ENCODE measurements at places on chromosomes 3 and 15.

GRCh38 chr3:89560568-89560967 is 453.1 kb downstream of the EPHA3 start:
- no peak for DNase-seq

DNA sequence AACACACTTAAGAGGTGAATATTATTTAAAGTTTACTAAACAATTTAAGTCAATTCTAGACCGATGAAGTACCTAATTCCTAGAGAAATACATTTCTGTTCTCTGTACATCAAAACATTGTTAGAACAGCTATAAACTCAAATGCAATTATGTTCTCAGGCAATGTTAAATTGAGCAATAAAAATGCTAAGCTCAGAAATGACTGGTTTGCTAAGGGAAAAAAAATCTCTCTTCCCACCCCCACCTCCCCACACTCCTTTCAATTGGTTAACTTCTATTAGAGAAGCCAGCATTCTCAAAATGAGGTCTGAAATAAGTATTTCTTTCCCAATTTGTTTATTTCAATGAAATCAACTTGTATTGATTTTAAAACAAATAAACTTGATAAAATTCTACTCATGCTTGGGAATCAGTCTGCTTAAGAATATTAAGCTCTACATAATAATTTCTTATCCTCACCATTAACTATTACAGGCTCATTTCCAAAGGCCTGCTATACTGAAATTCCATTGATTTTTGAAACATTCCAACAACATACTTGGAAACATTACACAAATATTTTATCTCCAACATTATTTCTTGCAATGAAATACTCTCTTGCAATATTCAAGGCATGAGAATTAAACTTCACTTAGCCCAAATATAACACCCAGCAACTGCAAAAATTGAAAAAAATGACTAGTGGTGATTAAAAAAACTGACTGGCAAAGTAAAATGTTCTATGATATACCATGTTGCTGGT is 22.6 kb downstream of the TSPAN3 start:
- DNase-seq, result no peak

DNA sequence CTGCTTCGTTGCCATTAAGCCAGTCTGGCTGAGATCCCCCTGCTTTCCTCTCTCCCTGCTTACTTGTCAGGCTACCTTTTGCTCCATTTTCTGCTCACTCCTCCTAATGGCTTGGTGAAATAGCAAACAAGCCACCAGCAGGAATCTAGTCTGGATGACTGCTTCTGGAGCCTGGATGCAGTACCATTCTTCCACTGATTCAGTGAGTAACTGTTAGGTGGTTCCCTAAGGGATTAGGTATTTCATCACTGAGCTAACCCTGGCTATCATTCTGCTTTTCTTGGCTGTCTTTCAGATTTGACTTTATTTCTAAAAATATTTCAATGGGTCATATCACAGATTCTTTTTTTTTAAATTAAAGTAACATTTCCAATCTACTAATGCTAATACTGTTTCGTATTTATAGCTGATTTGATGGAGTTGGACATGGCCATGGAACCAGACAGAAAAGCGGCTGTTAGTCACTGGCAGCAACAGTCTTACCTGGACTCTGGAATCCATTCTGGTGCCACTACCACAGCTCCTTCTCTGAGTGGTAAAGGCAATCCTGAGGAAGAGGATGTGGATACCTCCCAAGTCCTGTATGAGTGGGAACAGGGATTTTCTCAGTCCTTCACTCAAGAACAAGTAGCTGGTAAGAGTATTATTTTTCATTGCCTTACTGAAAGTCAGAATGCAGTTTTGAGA is 25.0 kb downstream of the CTNNB1 start:
- no peak for DNase-seq

GRCh38 chr15:36883713-36884517 is 216.4 kb downstream of the MEIS2 start:
- peak; percentile 76 for DNase-seq

DNA sequence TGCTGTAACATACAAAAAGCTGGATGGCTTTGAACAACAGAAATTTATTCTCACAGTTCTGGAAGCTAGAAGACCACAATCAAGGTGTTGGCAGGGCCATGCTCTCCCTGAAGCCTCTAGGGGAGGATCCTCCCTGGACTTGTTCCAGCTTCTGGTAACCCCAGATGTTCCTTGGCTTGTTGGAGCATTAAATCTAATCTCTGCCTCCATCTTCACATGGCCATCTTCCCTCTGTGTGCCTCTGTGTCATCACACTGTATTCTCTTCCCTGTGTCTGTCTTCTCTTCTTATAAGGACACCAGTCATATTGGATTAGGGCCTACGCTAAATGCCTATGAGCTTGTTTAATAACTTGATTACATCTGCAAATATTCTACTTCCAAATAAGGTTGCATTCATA is 109.5 kb downstream of the STAG1 start:
- DNase-seq, result no peak

GRCh38 chr3:36597422-36597821 is 166.9 kb downstream of the DCLK3 start:
- DNase-seq, result no peak

GRCh38 chr3:32531010-32531647 is 28.5 kb upstream of the CMTM6 start:
- no peak for DNase-seq
